ENCODE measurements at places on chromosomes 4 and X. TPM values are rescaled to one million over a fixed set of nuclear protein-coding genes. Genes with fewer than 3 reads are reported as not detected.

Gene MOSPD2
- total RNA-seq, result 8.5 TPM

Gene PNMA6F
- not detected for total RNA-seq

Gene RPL34
- 919 TPM for total RNA-seq

Gene NLGN3
- 0.94 TPM for total RNA-seq

Gene GYPE
- total RNA-seq, result not detected

Gene PCDH18
- total RNA-seq, result not detected

Gene NKX3-2
- 0.15 TPM for total RNA-seq

Gene CISD2
- total RNA-seq, result 43.4 TPM

Gene TMEM154
- total RNA-seq, result 0.18 TPM

Gene PRRG3
- total RNA-seq, result not detected

Gene GPC3
- total RNA-seq, result not detected

Gene SSX3
- not detected for total RNA-seq

Gene XAGE2
- not detected for total RNA-seq

Data from A549 treated with DMSO at 1 μM for 4 hours (cell line).